Fibroblast of lung (primary cell): ENCODE measurements at places on chromosomes 2 and 18.

- no peak for DNase-seq
These were observed 13.6 kb downstream of the B3GNT2 start for GRCh38 chr2:62209427-62209991.

DNA sequence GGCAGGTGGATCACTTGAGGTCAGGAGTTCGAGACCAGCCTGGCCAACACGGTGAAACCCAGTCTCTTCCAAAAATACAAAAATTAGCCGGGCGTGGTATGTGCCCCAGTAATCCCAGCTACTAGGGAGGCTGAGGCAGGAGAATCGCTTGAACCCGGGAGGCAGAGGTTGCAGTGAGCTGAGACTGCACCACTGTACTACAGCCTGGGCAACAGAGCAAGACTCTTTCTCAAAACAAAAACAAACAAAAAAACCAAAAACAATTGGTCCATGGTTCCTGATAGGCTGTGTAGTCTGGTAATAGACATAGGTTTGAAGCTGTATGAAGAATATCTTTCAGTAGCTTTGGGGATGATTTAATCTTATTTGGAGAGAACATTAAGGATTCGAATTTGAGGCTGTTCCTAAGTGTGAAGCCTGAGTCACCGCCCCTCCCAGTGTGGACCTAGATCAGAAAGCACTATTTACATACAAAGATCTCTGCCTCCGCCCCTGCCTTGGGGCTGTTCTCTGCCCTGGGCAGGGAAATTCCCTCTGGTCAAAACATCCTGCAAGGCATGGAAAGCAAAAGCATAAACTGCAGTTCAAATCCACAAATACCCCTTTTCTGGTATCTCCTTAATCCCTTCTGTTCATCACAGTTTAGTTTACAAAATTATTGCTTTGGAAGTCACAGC, 52.8 kb upstream of the PMAIP1 start:
- peak; percentile 41 for DNase-seq

- DNase-seq, result peak; percentile 10
These were observed 12.3 kb upstream of the TEX51 start for GRCh38 chr2:126886211-126886915.

- DNase-seq, result no peak
These were observed 28.1 kb downstream of the ADNP2 start for GRCh38 chr18:80137137-80137536.

DNA sequence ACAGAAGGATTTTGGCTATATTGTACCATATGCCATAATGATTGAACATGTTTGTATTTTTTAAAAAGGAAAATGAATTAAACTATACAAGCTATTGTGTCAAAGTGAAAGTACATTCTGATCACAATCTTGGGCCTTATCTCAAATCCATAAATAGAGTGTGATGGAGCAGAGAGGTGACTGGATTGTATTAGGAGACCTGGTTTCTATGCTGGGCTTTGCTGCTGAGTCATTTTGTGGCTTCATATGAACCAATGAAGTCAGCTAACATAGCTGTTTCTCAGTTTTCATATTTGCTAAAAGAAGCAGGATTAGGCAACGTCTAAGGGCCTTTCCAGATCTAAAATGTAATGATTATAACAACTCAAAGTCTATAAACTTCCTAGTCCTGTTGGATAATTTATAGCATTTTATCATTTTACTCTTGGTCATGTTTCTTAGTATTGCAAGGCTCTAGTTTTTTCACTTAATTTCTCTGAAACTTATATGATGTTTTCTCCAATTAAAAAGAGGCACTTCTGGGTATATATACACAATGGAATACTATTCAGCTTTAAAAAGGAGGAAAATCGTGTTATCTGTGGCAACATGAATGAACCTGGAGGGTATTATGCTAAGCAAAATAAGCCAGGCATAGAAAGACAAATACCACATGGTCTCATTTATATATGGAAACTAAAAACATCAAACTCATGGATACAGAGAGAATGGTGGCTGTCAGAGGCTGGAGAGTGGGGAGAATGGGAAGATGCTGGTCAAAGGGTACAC, 112.3 kb downstream of the MEP1B start:
- DNase-seq, result peak; percentile 89

DNA sequence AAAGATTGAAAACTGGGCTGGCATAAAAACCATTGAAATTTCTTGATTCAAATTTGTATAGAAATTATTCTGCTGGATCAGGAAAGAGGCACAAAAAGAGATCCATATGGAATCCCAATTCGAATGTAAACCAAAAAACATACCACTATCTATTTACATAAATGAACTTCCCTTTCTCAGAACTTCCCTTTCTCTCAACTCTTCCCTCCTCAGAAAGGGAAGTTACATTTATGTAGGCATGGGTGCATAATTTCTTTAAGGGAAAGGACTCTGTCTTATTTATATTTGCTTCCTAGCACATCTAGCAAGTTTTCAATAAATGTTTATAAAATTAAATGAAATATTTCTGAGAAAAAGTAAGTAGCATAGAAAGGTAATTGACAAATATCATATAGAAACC, 398.1 kb upstream of the ATP5MC3 start:
- DNase-seq, result no peak

DNA sequence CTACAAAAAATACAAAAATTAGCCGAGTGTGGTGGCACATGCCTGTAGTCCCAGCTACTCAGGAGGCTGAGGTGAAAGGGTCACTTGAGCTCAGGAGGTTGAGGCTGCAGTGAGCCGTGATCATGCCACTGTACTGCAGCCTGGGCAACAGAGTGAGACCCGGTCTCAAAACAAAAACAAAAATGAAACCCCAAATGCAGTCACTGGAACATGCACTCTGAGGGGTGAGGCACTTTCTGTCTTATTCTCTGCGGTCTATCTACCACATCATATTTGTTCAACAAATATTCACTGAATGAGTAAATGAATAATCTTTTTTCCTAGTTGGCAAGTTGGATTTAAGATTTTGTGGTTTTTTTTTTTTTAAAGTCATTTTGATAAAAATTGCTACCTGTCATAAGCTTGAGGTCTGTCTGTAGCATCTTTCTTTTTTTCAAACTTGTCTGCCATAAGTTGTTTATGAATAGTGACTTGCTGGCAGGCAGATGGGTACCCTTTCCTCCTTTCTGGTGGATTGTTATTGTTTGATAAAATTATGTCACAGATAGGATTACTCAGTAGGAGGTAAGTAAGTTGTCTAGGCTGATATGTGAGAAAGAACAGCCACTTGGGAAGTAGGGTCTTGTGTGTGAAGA, 11.8 kb downstream of the CHRNA1 start:
- no peak for DNase-seq

GRCh38 chr18:32688821-32689220, 84.0 kb downstream of the KLHL14 start:
- DNase-seq, result no peak

DNA sequence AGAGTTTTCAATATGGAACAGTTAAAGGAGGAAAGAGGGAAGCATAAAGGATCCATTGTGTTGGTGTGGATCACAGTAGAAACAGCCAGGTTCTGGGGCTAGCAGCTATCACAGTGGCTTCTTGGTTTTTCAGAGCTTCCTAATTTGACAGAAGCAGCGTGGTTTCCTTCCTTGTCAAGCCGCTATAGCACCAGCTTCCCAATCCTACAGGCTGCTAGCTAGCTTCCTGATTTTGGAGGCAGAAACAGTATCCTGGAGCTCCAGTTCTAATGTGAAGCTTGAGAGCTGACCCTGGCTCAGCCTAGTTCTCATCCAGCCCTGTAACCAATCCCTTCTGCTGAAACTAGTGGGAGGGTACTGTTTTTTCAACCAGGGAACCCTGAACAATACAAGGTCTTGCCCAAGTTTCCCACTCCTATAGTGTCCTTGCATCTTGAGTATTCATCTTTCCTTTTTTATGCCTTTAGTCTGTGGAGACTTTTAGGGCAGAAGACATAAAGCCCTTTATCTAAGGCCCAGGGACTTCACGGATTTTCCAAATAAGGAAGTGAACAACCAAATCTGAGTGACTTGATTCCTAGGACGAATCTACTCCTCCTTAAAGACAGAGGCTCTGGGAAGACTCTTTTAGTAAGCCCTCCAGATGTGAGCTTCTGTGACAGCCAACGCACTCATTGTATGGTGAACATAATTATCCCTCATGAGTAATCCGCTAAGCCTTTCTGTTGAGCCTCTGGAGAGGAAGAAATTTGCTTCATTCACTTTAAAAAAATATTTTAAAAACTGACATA, 33.8 kb downstream of the CCDC93 start:
- peak; percentile 56 for DNase-seq

- no peak for DNase-seq
These were observed 107.9 kb downstream of the RTN4 start for GRCh38 chr2:54942373-54942772.

DNA sequence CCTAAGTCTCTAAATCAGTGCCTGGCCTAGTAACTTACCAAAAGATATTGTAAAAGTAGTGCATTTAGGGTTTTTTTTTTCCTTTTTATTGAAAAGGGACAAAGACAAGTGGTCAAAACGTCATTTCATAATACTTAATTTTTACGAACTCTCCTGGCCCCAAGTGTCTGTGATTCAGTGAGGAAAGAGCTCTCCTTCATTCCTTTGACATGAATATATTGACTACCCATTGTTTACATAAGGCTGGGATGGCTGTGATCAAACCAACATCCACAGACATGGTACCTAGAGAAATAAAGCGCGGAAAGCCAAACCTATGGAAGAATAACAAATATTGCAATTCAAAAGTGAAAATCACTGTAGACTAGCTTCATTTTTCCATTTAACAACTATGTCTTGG, 198.4 kb downstream of the BABAM2 start:
- DNase-seq, result peak; percentile 84

- DNase-seq, result no peak
These were observed 29.3 kb downstream of the COLEC11 start for GRCh38 chr2:3624059-3624794.

DNA sequence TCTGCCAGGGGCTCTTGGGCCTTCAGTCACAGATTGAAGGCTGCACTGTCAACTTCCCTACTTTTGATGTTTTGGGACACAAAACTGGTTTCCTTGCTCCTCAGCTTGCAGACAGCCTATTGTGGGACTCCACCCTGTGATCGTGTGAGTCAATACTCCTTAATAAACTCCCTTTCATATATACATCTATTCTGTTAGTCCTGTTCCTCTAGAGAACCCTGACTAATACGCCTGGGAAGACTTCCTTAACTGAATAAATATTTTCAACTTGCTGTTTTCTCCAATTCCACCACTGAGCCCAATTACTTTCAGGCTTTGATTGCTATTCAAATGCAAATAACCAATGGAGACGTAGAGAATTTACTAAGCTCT, 61.4 kb upstream of the CCDC195 start:
- no peak for DNase-seq
